ENCODE measurements at places on chromosomes 5 and 9.

GRCh38 chr5:174348311-174348981, 302.9 kb downstream of the NSG2 start:
- no peak for DNase-seq

- DNase-seq = no peak
Observed at GRCh38 chr9:125999504-125999881, 252.3 kb downstream of the PBX3 start.

DNA sequence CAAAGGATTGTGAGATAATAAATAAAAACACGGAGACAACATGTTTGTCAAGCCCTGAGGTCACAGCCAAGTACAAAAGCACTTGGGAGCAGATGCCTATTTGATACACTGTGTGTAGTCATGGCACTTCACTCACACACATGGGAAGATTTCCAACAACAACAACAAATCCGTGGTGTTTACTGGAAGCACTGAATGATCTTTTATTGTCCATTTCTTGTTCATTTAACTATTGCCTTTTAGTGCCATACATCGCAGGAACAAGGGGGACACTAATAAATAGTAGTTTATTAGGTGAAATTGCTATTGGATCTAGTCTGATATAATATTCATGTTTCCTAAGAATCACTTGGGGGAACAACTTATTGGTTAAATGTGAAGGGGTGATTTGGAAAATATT, 20.4 kb upstream of the GDNF start:
- no peak for DNase-seq

- DNase-seq = no peak
Observed at GRCh38 chr5:179289756-179290385, 55.4 kb downstream of the ADAMTS2 start.

GRCh38 chr9:81556923-81557322, 132.4 kb downstream of the TLE1 start:
- DNase-seq = no peak

- DNase-seq = no peak
Observed at GRCh38 chr5:76165711-76166374, 82.7 kb downstream of the SV2C start.

- DNase-seq = no peak
Observed at GRCh38 chr5:147930769-147931168, 24.4 kb upstream of the C5orf46 start.

GRCh38 chr5:3825531-3826451, 230.2 kb downstream of the IRX1 start:
- DNase-seq = no peak

DNA sequence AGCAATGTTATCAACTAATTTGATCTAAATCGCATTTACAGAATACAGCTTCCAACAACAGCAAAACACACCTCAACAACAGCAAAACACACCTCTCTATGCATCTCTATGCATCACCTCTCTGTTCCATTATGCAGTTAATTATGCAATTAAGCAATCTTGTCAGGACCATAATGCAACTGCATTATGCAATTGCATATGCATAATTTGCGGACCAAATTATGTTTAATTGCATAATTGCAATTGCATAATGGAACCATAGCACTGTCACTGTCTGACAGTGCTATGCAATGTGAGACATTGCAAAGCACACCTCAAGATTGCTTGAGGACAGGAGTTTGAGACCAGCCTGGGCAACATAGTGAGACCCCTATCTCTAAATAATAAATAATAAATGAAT, 80.4 kb upstream of the PRSS3 start:
- no peak for DNase-seq

DNA sequence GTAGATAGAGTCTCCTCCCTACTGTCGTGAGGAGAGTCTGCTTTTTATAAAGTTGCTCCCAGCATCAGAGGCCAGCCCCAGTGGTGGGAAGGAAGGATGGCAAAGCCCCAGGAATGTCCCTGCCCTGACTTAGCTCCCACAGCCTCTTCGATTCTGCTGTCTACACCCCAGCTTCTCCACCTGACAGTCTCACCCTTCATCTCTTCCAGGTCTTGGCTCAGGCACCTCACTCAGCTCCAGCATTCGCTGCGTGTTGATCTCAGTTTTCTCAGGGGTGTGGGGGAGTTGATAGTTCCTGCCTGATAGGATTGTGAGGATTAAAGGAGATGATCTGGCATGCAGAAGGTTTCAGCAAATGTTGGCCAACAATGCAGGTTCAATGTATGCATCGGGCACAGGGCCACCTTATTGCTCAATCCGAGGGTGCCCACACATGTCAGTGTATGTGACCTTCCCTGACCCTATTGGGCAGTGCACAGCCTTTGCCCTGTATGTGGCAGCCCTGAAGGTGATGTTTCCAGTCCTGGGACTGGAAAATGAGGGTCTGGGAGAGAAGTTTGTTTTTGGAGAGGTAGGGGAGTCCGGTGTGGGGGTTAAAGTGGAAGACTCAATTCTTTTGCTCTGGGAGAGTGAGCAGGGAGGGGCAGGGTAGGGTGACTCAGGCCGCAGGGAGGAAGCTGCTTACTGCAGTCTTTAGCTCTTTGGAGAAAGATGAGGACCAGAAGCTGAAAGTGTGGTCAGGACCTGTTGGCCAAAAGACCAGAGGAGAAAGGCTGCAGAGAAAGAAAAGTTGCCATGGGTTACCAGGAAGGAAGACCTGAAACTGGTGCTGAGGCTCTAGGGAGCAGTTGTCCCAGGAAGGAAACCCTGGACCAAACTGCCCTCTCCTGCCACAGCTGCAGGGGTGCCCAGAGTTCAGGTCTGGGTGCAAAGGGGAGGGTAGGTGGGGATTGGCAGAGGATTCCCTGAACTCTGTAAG, 153.2 kb downstream of the MACROH2A1 start:
- DNase-seq = no peak

DNA sequence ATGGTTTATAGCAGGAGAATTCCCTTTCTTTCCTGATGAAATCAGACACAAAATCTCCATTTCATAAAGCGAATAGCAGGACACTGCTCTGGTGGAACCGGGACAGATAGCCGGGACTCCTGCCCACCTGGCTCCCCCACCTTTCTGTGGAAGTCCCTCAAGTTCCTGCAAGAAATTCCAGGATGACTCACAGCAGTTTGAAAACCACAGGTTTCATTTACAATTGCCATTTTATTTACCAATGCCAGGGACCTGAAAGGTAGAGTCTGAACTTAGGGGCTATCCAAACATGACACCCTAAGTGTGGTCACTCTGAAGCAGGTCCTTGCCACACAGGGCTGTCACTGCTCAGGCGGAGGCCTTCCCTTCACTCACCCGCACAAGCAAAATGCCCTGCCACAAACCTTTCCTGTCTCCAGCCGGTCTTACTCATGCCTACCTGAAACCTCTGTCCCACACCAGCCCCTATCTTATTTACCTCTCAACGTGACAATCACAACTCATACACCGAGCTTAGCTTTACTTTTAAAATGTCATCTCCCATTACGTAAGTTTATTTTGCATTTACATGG, 63.3 kb upstream of the TAF1L start:
- DNase-seq = no peak

- DNase-seq = no peak
Observed at GRCh38 chr5:44663991-44664710, 144.6 kb upstream of the MRPS30 start.

Measured in CD4-positive, alpha-beta T cell treated with Interleukin-10 for 1 hour (primary cell).